ENCODE measurements at places on chromosomes 16 and 17.

- DNase-seq: no peak
Measured at GRCh38 chr16:2333772-2334379, 6.7 kb downstream of the ABCA3 start.

DNA sequence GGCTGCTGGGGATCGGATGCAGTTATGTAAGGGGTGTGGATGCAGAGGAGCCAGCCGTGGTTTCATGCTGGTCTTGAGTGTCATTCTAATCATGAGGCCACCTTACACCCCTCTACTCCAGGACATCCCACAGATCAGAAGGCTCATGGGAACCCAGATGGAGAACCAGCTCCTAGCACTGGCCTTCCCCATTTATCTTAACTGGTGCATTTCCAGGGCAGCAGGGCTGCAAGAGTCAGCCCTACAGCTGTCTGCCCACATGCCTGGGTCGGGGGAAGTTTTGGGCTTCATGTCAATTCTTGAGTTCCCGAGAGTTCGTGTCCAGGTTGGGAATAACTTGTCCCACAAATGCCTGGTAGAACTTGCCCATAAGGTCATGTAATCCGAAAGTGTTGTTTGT is 29.1 kb downstream of the RPTOR start:
- no peak for DNase-seq

DNA sequence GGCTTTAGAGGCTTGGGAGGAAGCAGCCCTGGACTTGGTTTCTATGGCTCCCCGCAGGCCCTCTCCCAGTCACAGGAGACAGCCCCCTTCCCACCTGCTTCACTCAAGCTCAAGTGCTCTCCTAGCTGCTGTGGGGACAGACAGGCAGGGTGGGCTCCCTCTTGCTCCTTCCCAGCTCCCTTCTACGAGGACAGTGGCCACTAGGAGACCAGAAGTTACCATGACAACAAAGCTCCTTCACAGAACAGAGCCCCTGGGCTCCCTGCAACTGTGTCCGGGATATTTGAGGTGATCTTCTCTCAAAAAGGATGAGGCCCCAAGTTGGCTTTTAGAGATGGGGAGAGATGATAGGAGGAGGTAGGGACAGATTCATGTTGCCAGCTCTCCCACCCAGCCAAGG is 116.3 kb downstream of the AMFR start:
- DNase-seq: no peak

DNA sequence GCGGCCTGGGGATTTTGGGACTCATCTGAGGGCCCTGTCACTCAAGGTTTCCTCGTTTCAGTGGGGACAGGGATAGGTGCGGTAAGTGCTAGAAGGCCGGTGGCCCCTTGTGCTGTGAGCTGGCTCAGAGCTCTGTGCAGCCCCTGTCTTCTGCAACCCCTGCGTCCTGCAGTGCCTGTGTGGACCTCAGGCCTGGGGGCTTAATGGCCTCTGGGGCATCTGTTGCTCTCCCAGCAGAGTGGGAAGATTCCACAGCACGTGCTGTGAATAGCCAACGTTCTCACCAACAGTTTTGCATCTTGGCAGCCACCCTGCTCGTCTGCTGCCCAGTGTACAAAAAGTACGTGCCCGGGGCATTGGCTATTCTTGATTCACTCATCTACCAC is 4.9 kb downstream of the FOXC2 start:
- DNase-seq: no peak

- DNase-seq: no peak
Measured at GRCh38 chr17:17590883-17591354, 589 bp downstream of the PEMT start.

DNA sequence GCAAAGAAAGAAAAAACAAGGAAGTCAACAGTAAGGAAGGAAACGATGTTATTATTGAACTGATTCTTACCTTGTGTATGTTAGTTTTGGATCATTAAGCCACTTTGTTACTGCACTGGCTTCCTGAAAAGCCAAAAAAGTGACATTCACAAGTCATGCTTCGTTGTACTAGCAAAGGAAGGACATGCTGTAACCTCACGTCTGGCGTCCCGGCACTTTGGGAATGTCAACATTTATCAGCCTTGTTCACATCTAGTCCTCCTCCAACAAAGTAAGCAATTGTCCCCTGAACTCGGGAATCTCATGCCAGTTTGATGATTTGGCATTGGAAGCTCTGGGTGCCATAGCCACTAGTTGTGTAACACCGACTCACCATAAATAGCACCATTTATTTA is 731 bp upstream of the MKS1 start:
- DNase-seq: no peak

DNA sequence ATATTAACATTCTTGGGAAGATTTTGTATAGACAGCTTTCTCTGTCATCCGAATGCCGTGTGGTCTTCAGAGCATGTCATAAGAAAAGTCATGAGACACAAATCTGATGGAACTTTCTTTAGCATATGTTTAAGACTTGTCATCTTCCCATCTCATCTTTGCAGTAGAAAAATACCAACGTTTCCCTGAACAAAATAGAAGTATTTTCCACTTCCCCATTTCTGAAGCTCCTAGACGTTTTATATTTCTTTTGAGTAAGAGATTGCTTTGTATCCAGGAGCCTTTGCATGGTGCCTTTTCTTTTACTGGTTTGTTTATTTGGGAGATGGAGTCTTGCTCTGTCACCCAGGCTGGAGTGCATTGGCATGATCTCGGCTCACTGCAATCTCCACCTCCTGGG is 235.1 kb downstream of the PRKCA start:
- no peak for DNase-seq

DNA sequence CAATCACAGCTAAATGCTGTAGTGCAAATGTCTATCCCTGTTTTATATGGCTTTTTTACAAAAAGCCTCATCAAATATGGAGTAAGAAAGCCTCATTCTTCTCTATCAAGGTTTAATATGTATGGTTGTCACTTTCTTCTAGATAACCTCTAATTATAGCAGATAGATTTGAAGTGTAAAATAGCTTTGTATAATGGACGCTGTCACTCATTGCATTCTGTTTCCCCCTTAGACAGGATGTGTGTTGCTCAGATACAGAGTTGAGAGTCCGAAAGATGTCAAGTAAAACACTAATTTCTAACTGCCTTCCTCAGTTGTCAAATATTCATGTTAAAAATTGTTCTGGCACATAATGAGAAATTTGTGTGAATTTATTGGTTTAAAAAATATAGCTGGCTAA is 88.0 kb downstream of the NLK start:
- no peak for DNase-seq

- no peak for DNase-seq
Measured at GRCh38 chr16:11526655-11527350, 59.9 kb downstream of the LITAF start.

- peak; percentile 50 for DNase-seq
Measured at GRCh38 chr17:76547183-76547641, 7.4 kb downstream of the PRCD start.

DNA sequence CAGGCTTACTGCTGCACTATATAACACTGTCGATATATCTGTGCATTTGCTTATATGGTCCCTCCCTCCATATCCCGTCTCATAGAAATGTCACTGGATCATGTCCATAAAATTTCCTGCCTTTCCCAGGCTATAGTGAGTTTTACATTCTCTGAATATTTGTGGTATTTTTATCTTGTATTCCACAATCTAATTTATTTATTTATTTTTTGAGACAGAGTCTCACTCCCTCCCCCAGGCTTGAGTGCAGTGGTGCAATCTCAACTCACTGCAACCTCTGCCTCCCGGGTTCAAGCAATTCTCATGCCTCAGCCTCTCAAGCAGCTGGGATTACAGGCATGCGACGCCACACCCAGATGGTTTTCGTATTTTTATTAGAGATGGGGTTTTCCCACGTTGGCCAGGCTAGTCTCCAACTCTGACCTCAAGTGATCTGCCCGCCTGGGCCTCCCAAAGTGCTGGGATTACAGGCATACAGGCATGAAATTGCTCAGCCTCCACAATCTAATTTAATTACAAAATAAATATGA is 12.9 kb downstream of the TRIM37 start:
- no peak for DNase-seq

GRCh38 chr16:2767891-2768290 is 9.2 kb downstream of the ELOB start:
- DNase-seq: no peak

- no peak for DNase-seq
Measured at GRCh38 chr16:66542396-66542795, 7.5 kb downstream of the TK2 start.
